Stimulated activated CD4-positive, alpha-beta T cell treated with anti-CD3 and anti-CD28 coated beads, Interleukin-4, amount 100 ng/mL, for 4 hours (primary cell): ENCODE measurements at places on chromosomes 11 and 22.
A peak's percentile ranks its signal among the peaks of the same experiment; 100 is the strongest.

- no peak for DNase-seq
Observed at GRCh38 chr22:43390872-43391271, 20.9 kb upstream of the MPPED1 start.

- peak; percentile 14 for DNase-seq
Observed at GRCh38 chr11:35013514-35014233, 97.3 kb downstream of the PDHX start.

GRCh38 chr22:31532060-31532459 lies 35.7 kb downstream of the SFI1 start:
- no peak for DNase-seq

- no peak for DNase-seq
Observed at GRCh38 chr22:49586244-49586748, 241.4 kb downstream of the BRD1 start.

DNA sequence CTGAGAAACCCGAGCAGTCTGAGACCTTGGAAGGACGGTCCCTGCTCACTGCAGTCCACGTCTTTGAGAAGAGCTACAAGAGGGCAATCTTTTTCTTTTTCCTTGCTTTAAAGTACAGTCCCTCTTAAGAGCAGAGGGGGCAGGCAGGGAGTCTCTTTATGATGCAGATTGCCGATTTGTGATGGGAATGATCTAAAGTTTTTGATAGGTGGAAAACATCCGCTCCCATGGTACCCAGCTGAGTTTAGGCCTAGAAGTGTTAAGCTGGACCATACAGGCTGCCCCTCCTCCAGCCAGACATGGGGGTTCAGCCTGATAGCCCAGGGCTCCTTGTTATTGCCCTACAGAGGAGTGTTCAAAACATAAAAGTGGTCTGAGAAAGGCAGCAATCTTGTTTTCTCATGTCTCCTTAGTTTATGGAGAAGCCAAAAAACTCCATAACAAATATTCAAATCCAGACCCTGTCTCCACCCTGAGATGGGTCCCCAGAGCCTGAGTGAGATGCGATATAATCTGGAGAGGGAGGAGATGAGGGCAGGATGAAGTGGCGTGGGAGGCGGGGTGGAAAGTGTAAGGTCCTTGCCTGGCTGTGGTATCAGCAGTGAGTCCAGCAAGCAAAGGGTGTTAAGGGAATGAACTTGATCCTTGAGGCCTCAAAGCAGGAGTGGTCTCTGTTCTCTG lies 135.1 kb downstream of the FDX1 start:
- DNase-seq, result no peak

DNA sequence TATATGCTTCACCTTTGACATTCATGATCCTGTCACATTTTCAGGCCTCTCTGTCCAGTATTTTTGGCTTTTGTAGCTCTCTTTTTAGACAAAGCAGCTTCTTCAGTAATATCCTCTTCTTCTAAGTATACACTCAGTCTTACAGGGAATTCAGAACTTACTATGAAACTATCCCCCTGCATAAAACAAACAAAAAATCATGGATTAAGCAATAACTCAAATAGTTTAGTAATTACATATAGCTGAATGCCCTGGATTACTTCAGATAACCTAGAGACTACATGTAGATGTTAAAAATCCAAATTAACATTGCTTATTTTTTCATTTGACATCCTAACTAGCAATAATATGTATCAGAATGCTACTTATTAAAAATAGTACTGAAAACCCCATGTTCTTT lies 5.2 kb downstream of the TAF1D start:
- DNase-seq, result no peak
